ENCODE measurements at places on chromosomes 7 and 10.

- DNase-seq: no peak
Measured at GRCh38 chr7:41277561-41277960, 425.3 kb downstream of the INHBA start.

DNA sequence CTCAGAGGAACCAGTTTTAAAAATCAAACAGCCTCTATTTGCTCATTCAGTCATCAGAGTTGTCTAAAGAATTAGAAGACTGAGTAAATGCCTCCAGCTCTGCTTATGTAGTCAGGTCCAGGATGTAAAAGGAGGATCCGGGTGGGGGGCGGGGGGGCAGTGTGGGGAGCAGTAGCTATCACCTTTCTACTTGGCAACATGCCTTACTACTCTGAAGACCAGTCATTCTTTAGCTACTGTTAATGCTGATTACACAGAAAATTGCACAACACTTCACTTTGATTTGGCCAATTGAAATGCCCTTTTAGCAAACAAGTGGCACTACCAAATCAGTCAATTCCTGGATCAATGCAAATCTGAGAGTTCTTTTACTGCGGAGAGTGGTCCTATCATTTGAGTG lies 164.2 kb downstream of the NXPH1 start:
- no peak for DNase-seq

DNA sequence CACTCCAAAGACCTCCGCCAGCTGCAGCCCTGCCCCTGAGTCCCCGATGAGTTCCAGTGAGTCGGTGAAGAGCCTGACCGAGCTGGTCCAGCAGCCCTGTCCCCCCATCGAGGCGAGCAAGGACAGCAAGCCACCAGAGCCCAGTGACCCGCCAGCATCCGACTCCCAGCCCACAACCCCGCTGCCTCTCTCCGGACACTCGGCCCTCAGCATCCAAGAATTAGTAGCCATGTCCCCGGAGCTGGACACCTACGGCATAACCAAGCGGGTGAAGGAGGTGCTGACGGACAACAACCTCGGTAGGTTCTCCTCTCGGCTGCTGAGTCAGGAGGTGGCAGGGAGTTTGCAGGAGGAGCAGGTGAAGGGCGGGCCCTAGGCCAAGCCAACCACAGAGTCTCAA lies 59.3 kb upstream of the SH2B2 start:
- no peak for DNase-seq

DNA sequence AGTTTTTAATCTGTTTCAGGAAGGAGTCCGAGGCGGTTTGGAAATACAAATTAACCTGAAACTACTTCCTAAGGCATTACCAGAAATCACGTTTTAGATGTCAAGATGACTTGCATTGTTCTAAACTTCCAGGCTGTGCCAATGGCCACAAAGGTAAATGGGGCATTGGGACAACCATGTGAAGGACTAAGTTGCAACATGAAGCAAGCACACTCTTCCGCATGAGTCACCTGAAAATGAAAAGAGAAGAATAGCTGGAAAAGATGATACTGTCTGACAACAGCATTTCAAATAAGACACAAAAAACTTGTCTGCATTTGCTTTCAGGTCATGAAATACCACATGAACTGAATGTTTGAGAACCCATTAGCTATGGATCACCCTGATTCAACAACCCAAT lies 262.1 kb downstream of the AHR start:
- DNase-seq: no peak

- no peak for DNase-seq
Measured at GRCh38 chr7:98569691-98570337, 47.3 kb upstream of the NPTX2 start.

DNA sequence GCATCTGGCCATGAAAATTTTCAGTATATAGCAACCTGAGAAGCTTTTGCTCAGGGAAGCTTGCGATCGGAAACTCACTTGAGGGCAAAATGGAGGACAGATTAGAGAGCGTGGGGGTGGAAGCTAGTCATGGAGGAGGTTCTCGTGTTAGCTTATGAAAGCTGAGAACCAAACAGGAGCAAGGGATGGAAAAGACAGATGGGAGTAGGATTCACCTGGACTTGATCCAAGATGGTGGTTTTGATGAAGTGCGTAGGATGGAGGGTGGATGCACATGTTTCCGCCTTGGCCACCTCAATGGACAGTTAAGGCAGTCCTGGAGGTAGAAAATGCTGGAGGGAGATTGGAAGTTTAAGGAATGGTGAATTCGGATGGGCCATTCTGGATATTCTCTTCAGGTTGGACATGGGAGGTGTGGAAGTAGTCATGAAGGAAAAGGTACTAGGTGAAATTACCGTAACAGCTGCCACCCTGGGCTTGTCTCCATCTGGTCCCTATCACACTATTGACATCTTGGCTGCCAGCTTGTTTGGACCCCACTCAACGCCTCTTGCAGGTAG lies 6.3 kb upstream of the C10orf95 start:
- DNase-seq: no peak

DNA sequence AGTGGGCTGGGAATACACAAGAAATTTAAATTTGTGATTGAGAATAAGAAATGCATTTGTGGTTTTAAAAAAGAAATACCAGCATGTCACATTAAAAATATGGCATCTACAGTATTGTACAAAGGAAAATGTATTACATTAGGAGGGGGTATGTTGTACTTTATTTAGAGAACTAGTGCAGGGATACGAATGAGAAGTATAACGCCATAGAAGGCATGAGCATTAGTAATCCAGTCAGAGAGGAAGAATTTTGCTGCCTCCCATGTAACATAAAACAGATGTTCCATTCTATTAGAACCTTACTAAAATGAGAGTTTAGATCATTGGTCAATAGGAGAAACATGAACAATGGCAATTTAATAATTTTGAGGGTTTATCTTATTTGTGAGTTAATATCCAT lies 182.2 kb downstream of the ADK start:
- DNase-seq: no peak

DNA sequence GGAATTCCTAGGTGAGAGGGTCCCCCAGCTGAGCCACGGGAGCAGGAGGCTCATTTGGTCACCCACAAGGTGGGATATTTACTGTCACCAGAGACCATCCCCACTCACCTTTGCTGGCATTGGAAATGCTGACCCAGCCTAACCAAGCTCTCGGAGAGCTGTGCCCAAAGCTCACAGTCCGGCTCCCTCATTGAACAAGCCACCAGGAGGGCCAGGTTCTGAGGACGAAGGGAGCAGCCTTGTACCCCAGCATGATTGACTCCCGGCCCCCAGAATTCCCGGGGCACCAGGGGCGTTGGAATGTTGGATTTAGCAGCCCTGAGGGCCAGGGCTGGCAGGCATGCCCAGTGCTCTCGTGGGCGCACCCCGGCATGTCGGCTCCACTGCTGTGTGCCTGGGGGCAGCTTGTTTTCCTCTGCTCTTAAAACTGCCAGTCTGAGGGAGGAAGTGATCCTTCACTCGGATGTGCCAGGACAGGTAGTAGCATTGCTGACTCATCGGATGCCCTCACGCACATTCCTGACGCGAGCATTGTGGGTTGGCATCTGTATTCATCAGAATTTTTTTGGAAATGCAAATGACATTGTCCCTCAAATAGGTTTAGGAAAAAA lies 23.3 kb downstream of the CLIP2 start:
- DNase-seq: no peak

DNA sequence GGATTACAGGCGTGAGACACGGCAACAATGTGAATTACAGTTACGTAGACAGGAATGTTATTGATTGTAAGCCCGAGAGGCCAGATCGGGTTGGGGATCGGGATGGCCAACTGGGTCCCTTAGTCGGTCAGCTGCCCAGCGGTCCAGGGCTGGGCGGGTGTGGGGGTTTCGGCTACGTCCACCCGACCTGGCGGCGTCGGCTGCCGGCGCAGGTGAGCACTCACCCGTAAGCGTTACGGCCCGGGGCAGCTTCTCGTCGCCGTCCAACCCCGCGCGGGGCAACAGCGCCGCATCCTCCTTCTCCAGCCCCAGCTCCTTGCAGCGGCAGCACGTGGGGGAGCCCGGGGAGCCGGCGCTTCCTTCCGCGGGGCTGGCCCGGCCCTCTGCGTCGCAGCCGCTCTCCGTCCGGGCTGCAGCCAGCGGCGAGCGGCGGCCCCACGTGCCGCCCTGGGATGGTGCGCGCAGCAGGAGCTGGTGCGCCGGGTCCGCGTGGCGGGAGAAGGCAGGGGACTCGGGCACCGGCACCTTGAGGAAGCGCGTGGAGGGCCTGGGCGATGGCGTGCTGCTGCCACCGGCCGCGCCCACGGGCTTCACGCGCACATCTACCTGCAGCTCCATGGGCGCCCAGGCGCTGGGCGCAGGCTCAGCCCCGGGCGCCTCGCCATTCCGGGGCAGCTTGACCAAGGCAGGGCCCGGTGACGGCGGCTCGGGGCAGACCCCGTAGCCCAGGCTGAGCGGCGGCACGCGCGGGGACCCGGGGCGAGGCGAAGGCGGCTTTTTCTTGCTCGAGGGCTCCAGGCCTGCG lies 609 bp downstream of the KLRG2 start:
- no peak for DNase-seq

GRCh38 chr7:29564496-29565223 lies 1.0 kb downstream of the PRR15 start:
- no peak for DNase-seq

- no peak for DNase-seq
Measured at GRCh38 chr10:66714741-66715140, 211.1 kb upstream of the LRRTM3 start.

Data from NCI-H1048 (cell line).